SIG-M5 (cell line): ENCODE measurements at places on chromosomes 4 and X.

DNA sequence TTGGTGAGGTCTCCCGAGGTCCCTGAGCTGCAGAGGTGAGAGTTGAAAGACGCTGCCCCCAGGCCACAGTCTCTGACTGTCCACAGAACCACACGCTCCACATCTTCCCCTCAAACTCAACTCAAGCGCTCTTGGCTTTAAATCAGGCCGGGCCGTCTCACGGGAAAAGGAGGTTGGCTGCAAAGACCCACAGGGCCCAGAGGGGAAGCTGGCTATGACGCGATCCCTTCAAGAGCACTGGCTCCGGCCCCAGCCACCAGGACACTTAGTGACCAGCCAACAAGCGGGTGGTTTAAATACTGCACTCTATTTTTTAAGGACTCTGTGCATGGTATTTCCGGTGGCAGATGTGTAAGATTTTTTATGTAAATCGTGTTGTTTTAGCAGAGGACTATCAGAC, 19.9 kb downstream of the LRPAP1 start:
- no peak for DNase-seq

DNA sequence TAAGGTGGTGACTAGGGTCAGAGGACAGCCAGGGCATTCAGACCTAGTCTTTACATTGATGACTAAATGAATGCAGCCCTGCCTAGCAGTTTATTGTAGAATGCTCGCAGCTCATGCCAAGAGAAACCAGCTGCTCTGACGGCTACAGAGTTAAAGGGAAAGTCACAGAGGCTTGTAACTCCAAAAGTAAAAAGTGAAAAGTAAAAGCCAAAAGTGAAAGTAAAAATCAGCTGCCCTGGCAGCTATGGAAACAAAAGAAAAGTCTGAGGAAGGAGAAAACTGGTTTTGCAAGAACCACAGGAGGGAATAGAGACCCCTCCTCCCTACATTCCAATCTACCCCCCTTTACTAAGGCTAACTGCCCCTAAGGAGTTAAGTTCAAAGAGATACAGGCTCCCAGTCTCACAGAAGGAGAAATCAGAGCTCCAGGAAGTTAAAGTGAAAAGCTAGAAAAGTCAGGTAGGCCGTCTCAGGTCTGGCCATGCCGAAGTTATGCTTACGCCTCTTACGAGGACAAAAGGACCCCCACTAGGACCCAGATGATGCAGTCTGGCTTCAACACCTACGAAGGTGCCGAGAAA, 6.0 kb downstream of the GAGE10 start:
- DNase-seq = no peak

GRCh38 chrX:12979616-12980015, 4.7 kb downstream of the TMSB4X start:
- DNase-seq = no peak

DNA sequence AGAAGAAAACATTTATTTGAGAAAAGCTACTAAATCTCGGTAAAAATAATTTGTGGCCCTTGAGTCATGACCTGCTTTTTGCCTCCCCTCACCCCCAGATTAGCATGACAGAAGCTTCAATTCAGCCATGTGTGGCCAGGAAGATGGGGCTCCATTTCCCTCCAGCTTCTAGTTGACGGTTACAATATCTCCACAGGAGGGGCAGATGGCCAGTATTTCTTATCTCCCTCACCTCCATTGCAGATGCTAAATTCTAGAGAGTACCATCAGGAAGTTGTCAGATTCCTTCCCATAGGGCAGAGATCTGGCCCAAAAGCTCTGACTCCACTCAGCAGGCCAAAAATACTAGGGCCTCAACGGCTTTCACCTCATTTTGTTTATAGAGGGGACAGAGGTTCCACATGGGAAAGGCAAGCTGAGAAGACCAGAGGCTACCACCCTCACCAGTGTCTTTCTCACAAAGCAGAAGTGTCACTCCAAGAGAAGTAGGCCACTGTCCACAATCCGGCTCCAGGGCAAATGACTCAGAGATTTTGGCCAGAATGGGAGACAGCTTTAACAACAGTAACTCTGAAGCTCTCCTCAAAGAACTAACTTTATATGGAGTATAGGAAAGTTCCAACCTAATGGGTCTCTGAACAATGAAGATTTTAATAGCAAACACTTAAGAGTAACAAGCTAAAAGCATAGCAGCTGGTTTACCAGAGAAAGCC, 108.3 kb downstream of the TBC1D19 start:
- DNase-seq = no peak

- no peak for DNase-seq
Observed at GRCh38 chrX:20438871-20439526, 172.3 kb upstream of the RPS6KA3 start.

- DNase-seq = no peak
Observed at GRCh38 chr4:105147016-105147552, 408 bp downstream of the TET2 start.

DNA sequence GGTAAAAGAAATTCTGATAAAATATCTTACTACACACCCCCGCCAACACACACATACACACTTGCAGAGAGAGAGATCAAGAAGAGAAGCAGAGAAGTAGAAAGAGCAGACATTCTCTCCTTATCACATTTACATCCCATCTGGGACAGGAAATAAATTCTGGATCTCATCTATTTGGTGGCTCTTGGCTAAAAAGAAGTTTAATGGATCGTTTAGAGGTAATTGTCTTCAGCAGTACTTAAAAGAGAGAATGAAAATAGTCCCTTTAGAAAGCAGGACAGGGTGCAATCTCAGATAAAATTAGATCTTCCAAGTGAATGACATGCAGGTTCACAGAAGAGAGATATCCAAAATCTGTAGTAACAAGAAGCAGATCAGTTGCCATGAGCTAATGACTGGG, 1392.5 kb downstream of the RAPGEF2 start:
- DNase-seq = no peak

DNA sequence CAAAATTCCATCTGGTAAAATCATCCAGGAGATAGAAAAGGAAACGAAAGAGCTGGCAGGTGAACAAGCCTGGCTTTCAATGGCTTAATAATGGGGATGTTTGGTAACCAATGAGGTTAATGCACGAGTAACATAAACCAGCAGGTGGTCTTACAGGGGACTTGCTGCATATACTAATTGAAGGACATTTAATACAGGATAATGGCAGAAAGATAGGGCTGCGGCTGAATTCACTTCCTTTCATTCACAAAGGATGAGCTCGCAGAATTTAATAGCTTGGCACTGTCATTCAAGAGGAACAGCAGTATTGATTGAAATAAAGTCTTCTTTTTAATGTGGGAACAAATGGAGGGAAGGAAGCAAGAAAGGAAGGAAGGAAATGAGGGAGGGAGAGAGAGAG, 156.3 kb upstream of the RAI2 start:
- DNase-seq = no peak

DNA sequence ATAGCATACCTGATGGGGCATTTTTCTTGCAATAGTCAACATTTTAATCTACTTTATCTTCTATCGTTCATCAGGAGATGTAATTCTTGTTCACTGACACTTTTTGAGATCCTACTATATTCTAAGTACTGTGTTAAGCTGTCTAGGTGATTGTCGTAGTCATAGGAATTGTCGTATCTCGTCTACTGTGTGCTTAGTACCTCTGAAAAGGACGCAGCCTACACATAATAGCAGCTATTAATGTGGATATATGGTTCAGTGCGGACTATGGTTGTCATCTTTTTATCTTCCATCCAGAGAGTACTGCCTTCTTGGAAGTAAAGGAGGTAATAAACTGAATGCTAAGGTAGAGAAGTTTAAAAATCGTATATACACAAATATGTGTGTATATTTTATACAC, 21.9 kb upstream of the CFAP299 start:
- no peak for DNase-seq

DNA sequence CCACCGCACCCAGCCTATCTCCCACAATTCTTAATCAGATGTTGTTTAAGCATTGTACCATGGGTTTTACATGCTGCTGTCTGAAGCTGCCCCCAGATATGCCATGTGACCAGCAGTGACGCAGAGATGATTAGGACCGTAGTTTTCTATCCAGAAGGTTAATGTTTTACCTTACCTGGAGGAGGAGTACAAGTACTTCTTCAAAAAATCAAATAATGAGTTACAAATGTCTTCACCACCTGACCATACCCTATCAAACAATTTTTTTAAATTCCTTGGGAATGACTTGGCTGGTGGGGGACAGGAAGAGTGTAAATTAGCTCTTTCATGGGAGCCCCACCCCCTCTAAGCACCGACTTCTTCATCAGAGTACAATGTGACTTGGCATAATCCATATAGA, 16.2 kb upstream of the SGMS2 start:
- DNase-seq = no peak

DNA sequence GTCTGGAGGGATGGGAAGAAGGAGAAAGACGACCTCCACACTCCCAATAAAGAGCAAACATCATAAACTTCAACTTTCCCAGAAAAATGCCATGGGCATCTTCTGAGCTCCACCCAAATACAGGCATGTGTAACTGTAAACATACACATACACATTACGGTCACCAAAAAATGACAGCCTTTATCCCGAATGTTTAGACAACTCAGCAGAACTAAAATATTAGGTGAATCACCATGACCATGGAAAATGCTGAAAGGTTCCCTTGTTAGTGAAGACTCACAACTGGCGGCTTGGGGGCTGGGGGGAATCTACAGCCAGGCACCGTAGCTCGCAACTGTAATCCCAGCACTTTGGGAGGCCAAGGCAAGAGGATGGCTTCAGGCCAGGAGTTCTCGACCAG, 33.0 kb downstream of the PRKX start:
- no peak for DNase-seq

GRCh38 chr4:94758700-94759399, 1.1 kb downstream of the BMPR1B start:
- DNase-seq = no peak

DNA sequence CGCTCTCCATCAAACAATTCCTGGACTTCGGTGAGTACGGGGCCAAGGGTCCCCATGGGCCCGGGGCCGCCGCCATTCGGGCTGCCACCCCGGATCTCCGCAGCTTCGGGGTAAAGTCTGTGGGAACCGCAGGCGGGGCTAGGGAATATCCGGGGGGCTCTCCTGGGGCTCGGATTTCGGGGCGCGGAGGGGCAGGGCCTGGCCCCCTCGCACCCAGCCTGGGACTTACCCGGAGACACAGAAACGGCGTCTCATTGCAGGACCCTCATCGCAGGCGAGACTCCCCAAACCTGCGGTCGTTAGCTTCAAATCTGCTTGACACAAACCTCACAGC, 413 bp downstream of the PDK3 start:
- no peak for DNase-seq

- DNase-seq = no peak
Observed at GRCh38 chr4:33255507-33255906, 2535.3 kb downstream of the PCDH7 start.

- no peak for DNase-seq
Observed at GRCh38 chrX:116317409-116317808, 119.0 kb upstream of the SLC6A14 start.

DNA sequence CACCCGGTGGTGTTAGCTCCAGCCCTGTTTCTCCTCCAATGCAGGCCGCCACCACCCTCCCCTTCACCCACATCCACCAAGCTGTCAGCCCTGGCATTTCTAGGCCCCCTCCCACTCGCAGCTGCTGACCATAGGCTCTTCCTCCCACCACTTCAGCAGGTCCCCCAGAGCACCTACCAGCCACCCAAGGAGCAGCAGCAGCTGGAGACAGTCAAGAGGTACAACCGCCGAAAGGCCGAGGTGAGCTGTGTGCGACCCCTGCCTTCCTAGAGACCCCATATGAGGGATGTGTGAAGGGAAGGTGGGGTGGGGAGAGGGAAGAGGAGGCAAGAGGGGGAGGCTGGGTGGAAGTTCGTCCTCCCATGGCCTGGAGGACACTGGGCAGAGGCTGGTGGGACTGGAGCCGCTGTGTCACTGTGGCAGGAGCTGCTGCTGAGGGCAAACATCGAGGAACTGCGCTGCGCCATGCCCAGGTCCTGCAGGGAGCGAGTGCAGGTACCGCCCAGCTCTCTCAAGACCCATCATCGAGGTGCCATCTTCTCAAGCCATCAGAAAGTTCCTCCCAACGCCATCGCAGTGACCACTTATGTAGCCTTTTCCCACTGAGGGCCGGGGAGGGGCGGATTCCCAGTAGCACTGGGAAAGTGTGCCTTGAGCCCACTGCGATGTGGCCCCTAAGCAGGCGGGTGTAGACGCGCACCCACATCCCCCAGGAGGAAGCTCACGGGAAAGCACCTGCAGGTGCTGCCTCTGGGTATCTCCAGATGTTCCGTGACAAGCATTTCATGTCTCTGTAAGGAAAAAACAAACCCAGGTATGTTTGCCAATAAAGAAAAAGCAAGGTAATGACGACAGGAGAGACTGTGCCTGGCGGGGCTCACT, 19.2 kb upstream of the RNF4 start:
- DNase-seq = no peak

DNA sequence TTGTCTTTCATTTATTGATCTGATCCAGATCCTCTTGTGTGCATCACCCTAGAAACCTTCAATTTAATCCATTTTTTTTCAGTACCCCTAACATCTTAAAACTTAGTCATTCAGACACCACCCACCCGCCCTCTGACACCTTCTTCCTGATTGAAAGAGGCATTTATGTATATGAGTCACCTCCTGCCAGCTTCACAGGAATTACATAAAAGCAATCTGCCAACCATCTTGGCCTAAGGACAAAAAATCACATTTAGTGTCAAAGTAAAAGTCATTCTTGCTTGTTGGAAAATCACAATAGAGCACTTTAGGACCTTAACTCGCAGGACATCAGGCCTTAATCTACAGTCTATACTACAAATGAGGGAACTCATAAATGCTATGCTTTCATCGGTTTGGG, 52.1 kb downstream of the NDST3 start:
- no peak for DNase-seq

GRCh38 chr4:101785486-101785885, 5.0 kb upstream of the BANK1 start:
- DNase-seq = no peak

DNA sequence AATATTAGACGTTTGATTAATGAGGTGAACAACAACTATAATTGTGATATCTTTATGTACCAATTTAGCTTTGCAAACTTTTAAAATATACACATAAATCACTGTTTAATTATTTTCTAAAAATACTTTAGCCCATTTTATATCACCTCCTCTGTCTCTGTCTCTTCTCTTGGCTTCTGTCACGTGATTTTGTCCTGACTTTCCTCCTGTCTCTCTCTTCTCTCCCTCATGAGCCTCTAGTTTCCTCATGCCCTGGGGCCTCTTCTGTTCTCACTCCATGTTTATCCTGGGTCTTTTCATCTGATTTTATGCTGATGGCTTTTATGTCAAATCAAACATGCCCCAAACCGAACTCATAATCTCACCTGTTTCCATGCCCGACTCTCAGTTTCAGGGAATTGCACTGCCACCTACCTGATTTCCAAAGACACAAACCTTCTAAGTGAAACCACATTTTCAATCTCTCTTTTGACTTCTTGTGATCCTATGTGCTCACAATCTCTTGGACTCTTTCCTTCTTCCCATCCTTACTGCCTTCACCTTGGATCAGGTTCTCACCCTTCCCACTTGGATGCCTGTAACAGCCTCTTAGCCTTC, 303.0 kb upstream of the GALNT7 start:
- DNase-seq = no peak
